ENCODE measurements at places on chromosomes 12 and 14.

DNA sequence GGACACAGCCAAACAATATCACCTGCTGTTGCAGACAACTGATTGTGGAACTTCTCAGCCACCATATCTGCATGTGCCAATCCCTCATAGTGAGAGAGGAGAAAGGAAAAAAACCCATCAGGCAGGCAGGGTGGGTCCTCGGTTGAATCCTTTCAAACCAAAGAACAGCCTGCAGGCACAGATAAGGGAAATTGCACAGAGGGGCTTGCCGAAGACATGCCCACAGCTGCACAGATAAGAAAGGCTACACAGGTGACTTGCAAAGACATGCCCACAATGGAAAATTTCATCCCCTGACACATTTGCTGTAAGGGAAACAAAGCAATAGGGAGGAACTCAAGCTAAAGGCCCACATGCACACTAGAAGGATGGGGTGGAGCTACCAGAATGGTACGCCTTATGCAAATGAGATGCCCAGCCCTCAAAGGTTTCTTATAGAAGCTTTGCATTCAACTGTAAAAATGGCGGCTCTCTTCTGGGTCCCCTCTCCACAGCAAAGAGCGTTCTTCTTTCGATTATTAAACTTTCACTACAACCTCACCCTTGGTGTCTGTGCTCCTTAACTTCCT, 170.0 kb upstream of the TMPO start:
- DNase-seq: no peak

GRCh38 chr12:83092129-83092528, 405.4 kb downstream of the TMTC2 start:
- DNase-seq: no peak

DNA sequence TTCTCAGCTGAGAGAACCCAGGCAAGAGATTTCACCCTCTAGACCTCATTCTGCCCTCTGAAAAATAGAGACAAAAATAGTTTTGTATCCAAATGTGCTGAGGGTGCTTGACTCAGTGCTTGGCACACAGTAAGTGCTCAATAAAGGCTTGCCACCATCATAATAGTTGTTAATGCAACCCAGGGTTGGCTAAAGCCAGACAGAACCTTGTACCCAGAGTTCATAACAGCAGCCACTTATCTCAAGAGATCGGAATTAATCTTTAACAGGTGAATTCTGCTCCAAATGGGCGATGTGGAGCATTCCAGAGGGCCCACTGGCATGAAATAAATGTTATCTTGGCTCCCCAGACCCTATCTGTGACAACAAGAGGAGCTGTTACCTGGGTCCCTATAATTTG, 2.9 kb downstream of the TRPV4 start:
- DNase-seq: no peak

DNA sequence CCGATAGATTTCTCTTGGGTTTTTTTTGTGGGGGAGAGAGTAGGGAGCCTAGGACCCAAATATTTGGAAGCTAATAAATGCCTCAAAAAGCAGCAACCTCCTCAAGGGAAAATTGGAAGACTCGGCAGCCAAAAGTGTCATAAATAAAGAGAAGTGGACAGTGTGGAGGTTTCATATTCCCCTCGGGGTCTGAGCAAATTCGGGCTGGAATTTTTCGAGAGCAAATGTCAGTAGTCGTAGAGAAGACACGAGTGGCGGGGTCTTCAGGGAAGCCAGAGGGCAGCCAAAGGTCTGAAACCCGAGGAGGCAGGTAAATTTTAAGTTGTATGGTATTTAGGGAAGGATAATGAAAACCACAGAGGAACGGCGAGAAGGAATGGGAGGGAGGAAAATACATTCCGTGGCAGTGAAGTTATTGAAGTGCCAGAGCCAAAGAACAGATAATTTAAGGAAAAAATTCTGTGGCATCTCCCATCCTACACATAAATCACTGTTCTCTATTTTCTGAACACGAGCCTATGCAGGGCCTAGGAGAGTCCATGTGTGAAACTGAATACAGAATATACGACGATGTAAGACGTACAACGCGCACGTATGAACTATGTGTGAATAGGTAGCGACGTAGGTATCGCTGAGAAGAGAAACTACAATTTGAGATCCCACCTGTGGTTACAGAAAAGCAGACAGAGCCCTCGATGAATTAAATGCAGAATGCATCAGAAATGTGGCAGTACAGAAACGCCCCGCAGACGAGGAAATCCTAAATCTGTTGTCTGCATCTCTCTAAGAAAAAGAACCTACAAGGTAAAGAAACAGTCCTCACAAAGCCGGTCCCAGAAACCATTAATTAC, 12.9 kb downstream of the BCL11B start:
- no peak for DNase-seq

DNA sequence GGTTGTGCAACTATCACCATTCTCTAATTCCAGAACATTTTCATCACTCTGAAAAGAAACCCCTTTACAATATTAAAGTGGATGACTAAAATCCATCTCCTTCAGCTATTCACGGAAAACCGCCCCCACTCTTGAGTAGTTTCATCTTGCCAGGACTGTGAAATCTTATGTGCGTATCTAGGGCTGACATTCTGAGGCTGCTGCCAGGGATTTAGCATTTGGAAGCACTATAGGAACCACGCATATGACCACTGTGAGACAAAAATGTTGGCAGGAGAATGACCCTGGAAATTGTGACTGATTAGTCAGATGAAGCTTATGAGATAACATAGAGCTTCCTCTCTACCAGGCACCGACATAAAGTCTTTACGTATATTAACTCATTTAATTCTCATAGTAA, 305.2 kb upstream of the PDE3A start:
- no peak for DNase-seq

- no peak for DNase-seq
Observed at GRCh38 chr12:95648990-95649791, 97.9 kb upstream of the USP44 start.

DNA sequence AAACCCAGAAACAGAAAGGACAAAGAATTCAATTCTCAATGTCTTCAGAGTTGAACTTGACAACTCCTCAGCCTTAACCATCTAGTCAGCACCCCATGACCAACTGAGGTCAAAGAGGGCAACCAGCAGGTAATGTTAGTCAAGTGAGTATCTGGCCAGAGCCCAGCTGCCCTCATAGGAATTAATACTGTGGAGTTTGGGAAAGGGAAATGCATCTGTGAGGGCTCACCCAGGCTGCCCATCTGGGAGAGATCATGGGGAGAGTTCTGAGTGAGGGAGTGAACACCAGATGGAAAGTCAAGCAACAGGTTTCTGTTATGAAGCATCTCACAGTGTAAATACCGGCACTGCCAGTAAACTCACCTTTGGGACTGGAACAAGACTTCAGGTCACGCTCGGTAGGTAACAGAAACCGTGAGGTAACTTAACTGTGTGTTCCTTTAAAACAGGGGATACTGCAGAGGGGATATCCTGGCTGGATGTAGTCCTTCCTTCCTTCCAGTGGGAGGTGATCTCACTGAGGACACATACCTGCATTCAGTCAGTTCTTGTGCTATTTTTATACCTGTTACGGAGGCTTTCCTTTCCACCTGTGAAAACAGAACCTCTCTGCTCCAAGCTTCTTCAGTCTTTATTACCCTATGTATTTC, 94.4 kb downstream of the DAD1 start:
- DNase-seq: no peak

GRCh38 chr12:7092229-7092985, at the start of gene C1R:
C1R (minus strand) TSS chr12:7092445; CDS start chr12:7092388, 57 bp downstream.
- DNase-seq: no peak

GRCh38 chr12:31620311-31620710, 29.4 kb upstream of the DENND5B start:
- no peak for DNase-seq

GRCh38 chr12:25957793-25958427, 572 bp upstream of the RASSF8 start:
- no peak for DNase-seq

GRCh38 chr12:52015532-52016041, 8.8 kb downstream of the TAMALIN start:
- no peak for DNase-seq

GRCh38 chr14:106083082-106083481, 556.7 kb downstream of the TMEM121 start:
- DNase-seq: no peak

GRCh38 chr12:131897276-131897675, 2.9 kb downstream of the ULK1 start:
- DNase-seq: no peak

- no peak for DNase-seq
Observed at GRCh38 chr12:50785406-50786001, 21.6 kb downstream of the ATF1 start.

GRCh38 chr12:92546259-92546634, 156.5 kb upstream of the PLEKHG7 start:
- DNase-seq: no peak

- DNase-seq: no peak
Observed at GRCh38 chr14:99478128-99478527, 2.5 kb downstream of the SETD3 start.

GRCh38 chr12:70772836-70773235, 135.6 kb upstream of the PTPRB start:
- no peak for DNase-seq

DNA sequence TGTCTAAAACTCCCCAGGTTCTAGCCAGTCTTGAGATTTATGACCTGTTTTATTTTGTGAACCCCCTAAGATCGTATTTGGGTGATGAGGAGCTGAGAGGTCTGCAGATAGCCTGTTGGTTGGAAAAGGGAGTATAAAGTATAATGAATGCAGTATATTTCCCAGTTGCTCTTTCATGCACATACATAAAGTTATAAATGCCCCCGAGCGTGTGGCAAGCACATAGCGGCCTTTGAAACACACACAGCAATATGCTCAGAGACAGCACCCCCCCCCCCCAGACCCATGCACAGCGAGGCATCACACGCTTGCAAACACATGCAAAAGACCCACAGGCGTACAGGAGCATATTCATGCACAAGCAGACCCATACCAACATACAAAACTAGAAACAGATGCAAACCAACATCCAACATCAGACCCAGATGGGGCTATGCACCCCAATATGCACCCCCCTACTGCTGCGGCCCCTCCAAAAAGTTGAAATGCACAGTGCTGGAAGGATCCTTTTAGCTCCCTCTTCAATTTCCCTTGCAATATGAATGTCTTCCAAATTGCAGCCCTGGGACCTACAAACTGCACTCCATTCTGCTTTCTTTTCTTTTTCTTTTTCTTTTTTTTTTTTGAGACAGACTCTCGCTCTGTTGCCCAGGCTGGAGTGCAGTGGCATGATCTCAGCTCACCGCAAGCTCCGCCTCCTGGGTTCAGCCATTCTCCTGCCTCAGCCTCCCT, 82.2 kb upstream of the TBX3 start:
- no peak for DNase-seq

- no peak for DNase-seq
Observed at GRCh38 chr12:125685915-125686314, 620.7 kb downstream of the AACS start.

- DNase-seq: no peak
Observed at GRCh38 chr12:106123551-106124081, 15.1 kb downstream of the NUAK1 start.

DNA sequence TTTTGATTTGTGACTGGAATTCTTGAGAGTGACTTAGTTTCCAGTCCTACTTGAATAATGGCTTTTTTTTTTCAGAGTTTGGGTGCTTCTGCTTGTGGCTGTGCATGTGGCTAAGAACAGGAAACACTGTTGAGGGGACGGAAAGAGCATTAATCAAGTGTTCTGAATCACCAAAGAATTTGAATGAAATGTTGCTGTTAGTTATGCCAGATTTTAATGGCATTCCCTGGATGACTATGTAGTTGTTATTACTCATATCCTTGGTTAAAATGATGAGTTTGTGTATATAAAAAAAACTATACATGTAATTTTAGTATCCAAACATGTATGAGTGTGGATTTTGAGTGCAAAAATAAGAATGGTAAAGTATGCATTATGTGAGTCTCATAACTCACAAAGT, 347.9 kb downstream of the BCAT1 start:
- no peak for DNase-seq

DNA sequence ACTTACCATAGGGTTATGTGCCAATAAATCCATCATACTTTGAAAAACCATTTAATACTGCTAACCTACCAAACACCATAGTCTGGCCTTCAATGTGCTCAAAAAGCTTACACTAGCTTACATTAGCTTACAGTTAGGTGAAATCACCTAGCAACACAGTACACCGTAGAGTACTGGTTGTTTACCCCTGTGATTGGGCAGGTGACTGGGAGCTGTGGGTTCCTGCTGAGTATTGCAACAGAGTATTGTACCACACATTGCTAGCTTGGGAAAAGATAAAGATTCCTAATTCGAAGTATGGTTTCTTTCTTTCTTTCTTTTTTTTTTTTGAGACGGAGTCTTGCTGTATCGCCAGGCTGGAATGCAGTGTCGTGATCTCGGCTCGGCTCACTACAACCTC, 5.6 kb downstream of the ATP5MC2 start:
- no peak for DNase-seq

- peak; percentile 48 for DNase-seq
Observed at GRCh38 chr14:77498120-77498979, at the start of gene ISM2. ISM2 (minus strand) TSS chr14:77498816; CDS start chr14:77498793, 23 bp downstream.

DNA sequence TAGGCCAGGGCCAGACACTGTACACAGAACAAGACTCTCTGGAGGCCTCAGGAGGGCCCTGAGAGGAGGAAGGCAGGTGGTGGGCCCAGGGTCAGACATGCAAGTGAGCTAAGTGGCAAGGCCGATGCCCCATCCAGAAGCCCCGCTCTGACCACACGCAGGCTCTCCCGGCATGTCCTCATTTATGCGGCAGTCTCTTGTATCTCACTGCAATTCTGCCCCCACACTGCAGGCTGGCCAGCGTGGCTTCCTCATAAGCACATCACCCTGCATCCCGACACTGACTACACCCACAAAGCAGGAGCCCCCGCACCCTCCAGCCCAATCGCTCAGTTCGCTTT, 17.5 kb downstream of the SSH1 start:
- DNase-seq: no peak

DNA sequence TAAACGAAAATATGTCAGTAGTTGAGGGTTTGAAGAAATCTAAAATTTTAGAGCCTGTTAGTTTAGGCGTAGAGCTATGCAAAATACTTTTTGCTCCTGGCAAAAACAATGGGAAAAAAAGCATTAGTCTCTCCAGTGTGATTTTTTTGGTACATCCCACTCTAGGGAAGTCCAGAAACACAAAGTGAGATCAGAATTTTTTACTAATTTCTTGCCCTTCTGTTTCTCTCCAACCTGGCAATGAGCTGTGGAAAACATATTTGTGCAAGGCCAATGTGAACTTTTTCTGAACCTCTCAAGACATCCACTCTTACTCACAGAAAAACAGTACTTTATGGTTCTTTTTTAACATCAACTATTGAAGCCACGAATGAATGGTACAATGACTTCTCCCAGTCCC, 56.9 kb upstream of the DCN start:
- DNase-seq: no peak
